Adrenal gland (tissue), 19 donors: ENCODE measurements at places on chromosomes 7 and 10. TPM values are rescaled to one million over a fixed set of nuclear protein-coding genes. Genes with fewer than 3 reads are reported as not detected.

- H3K36me3 ChIP-seq, result no peaks in the 10 kb centered on the region
- no peak for DNase-seq
Measured at GRCh38 chr10:16952080-16952479, 134.9 kb upstream of the RSU1 start.

DNA sequence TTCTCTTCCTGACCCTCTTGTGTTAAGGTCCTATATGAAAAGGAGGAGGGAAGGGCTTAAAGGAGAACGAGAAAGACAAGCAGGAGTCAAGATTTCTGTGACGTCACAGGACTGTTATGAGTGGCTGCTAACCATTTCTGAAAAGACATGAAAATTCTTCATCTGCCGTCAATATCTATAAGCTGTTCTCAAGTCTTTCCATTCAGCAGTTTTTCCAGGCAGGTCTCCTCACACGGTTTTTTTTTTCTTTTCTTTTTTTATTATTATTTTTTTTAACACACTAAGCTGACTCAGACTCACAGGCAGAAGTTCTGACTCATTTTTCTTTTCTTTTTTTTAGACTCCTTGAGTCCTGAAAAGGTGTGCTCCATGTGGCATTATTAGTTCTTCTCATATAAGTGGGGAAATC lies 72.0 kb downstream of the DGKI start:
- H3K4me1 ChIP-seq, result no peaks in the 10 kb centered on the region
- DNase-seq, result no peak

- no peak overlapping the region for H3K27ac ChIP-seq
- no peak overlapping the region for H3K4me3 ChIP-seq
- no peaks in the 10 kb centered on the region for H3K4me1 ChIP-seq
- no peak for DNase-seq
- no peaks in the 10 kb centered on the region for H3K27me3 ChIP-seq
Measured at GRCh38 chr10:96025566-96025965, 17.8 kb upstream of the CCNJ start.

PODXL gene
- 31.4 TPM for total RNA-seq
